Lower leg skin (tissue), 4 donors: ENCODE measurements at places on chromosomes 7 and 10. TPM values are rescaled to one million over a fixed set of nuclear protein-coding genes. Genes with fewer than 3 reads are reported as not detected.

Gene CTNNA3
- total RNA-seq, result 0.12 TPM

Gene KNDC1
- 0.19 TPM for total RNA-seq

Gene DLX6
- 5.0 TPM for total RNA-seq

Gene THSD7A
- 2.6 TPM for total RNA-seq

Gene SRRT
- total RNA-seq, result 73.3 TPM

Gene CDK14
- total RNA-seq, result 1.1 TPM

Gene ZNF394
- 29.6 TPM for total RNA-seq

Gene LRRC17
- total RNA-seq, result 3.1 TPM

Gene GBX1
- total RNA-seq, result not detected

Gene MICALL2
- 11.8 TPM for total RNA-seq

Gene CFAP43
- 0.19 TPM for total RNA-seq

Gene GPR15LG
- total RNA-seq, result 10.3 TPM

Gene PTTG1IP2
- not detected for total RNA-seq

Gene PTF1A
- total RNA-seq, result not detected

Gene HOXA3
- 20.2 TPM for total RNA-seq

Gene ATG9B
- 67.6 TPM for total RNA-seq
